Stimulated activated CD4-positive, alpha-beta T cell treated with anti-CD3 and anti-CD28 coated beads, Interleukin-15, amount 100 ng/mL, for 48 hours (primary cell): ENCODE measurements at places on chromosomes 6 and 20.

DNA sequence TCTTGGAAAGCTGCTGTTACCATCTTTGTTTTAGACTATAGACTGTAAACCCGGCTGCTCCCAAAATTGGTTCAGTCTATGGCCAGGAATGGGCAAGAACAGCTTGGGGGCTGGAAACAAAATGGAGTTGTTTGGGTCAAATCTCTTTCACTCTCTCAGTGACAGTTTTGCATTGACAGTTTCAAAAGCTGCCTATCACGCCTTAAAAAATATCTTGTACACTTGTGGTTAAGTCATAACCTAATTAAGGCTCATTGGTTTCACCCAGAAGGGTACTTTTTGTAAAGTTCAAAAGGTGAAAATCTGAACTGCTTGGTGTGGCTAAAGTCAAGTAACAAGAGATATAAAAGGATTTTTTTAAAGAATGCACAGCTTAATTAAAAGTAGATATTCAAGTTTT lies 76.1 kb upstream of the PRL start:
- DNase-seq = no peak

GRCh38 chr6:70763754-70764510 lies 96.2 kb downstream of the SMAP1 start:
- no peak for DNase-seq

DNA sequence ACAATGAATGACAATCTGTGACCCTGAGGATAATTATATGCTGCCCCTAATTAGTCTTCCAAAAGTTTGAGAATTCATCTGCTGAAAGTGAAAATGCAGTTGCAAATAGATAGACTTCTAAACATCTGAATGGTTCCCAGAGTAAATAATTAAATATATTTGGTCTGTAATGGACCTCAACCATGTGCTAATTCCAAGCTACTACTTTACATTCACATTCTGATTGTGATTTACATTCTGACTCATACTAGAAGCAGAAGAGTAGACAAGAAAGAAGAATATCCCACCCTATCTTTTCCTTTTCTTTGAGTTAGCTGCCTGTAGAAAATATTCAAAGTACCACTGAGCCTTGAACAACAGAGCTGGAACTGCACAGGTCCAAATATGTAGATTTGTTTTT lies 80.8 kb downstream of the PTPRK start:
- no peak for DNase-seq

GRCh38 chr6:150169181-150169580 lies 26.3 kb downstream of the PPP1R14C start:
- no peak for DNase-seq

GRCh38 chr6:117542493-117542892 lies 59.8 kb downstream of the GOPC start:
- no peak for DNase-seq

DNA sequence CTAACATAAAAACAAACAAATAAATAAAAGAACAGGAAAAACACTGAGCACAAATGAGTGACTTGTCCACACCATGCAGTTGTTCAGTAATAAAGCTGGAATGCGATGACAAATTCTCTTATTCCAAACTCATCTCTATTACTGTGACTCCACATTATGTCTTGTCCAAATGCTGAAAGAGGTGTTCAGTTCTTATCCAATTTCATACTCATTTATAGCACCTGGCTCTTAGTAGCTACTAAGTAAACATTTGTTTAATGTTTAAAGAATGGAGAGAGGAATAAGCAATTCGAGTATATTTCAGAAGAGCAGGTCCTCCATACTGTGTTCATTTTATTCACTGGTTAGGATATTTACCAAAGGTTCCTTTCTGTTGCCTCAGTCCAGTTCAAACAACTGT lies 439.0 kb upstream of the JAG1 start:
- DNase-seq = no peak

- DNase-seq = no peak
Observed at GRCh38 chr20:36506253-36506652, 35.1 kb upstream of the MYL9 start.

DNA sequence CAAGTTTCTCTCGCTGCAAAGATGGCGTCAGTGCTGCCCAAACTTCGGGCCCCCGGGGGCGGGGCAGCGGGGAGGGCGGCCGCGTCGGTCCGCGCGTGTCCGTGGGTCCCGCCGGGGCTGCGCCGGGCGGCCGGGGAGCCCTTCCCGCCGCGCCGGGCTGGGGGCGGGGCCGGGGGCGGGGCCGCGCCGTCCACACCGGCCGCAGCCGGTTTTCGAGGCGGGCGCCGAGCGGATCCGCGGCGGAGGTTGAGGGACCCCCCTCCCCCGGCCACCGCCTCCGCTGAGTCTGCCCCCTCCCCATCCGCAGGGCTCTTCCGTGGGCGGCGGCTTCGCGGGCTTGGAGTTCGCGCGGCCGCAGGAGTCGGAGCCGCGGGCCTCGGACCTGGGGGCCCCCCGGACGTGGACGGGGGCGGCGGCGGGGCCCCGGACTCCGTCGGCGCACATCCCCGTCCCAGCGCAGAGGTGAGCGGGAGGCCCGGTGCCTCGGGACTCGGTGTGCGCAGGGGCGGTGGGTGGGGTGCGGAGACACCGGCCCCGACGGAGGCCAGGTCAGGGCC lies 572 bp downstream of the SLC2A4RG start:
- DNase-seq = no peak

GRCh38 chr20:1801929-1802306 lies 93.3 kb upstream of the SIRPA start:
- no peak for DNase-seq
